ENCODE measurements at places on chromosomes 1 and 21.
A peak's percentile ranks its signal among the peaks of the same experiment; 100 is the strongest.

- DNase-seq = no peak
Measured at GRCh38 chr1:52635321-52636089, 2.5 kb downstream of the SHISAL2A start.

DNA sequence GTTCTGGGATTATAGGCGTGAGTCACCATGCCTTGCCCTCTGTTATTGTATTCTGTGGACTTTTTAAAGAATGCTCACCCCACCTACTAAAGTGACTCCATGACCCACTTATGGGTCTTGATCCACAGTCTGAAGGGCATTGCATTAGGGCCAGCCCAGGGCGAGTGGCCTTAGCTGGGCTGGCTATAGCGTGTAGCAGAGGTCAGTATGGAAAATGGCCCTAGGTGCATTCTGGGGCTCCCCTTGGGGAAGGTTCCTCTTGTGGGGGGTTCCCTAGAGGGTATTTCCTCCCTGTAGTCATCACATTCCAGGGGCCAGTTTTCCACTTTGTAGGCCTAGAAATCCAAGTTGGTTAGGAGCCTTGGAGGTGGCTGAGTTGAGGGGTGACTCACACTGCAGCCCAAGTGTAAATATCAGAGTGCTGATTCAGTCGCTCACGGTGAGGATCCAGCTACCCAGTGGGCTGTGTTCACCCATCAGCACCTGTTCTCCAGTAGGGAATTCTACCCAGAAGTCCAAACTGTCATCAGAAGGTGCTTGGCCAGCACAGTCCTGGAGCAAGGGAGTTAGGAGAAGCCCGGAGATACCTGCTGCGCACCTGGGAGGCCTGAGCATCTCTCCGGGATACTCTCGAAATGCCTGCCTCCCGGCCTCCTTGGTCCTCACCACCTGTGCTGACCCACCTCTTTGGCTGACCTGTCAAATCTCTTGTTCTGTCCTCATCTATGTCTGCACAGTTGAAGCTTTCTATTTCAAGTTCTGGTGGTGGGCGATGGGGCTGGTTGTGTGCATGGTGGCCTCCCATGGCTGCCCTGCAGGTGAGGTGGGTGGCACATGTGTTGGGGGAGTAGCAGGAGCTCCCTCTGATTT is 52.2 kb downstream of the NENF start:
- DNase-seq = no peak

DNA sequence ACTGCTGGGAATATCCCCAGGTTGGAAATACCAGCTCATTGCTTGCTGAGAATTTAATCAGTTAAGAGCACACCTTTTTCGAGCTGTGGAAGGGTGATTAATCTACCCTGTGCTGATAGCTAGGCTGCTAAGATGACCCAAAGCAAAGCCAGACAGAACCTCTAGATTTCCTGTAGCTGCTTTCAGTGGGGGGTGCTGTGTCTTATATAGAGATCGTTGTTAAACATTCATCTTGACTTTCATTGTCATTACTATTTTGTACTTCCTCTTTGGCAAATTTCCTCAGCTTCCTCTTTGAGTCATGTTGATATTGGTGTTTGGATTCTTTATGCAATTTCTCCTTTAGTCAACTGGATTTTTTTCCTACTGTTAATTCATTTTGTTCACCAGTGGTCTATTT is 155.3 kb downstream of the DISC1 start:
- DNase-seq = no peak

- no peak for DNase-seq
Measured at GRCh38 chr1:226310245-226310540, 1.2 kb upstream of the LIN9 start.

GRCh38 chr1:203711251-203712007 is 53.6 kb upstream of the LAX1 start:
- DNase-seq = no peak

- no peak for DNase-seq
Measured at GRCh38 chr1:30108186-30108585, 615.2 kb downstream of the MATN1 start.

- no peak for DNase-seq
Measured at GRCh38 chr1:24964811-24965570, 34.9 kb upstream of the RUNX3 start.

- peak; percentile 9 for DNase-seq
Measured at GRCh38 chr1:222618880-222619596, 1.1 kb downstream of the MIA3 start.

- DNase-seq = no peak
Measured at GRCh38 chr1:177384461-177384860, 213.7 kb downstream of the BRINP2 start.
